ENCODE measurements at places on chromosomes 4 and X. TPM values are rescaled to one million over a fixed set of nuclear protein-coding genes. Genes with fewer than 3 reads are reported as not detected.

GRCh38 chr4:165872461-165873297 is at the start of gene TLL1:
TSS of gene TLL1 (plus strand) at chr4:165873237. CDS start at chr4:165873905, 668 bp downstream.
- peak; percentile 41 for DNase-seq

DNA sequence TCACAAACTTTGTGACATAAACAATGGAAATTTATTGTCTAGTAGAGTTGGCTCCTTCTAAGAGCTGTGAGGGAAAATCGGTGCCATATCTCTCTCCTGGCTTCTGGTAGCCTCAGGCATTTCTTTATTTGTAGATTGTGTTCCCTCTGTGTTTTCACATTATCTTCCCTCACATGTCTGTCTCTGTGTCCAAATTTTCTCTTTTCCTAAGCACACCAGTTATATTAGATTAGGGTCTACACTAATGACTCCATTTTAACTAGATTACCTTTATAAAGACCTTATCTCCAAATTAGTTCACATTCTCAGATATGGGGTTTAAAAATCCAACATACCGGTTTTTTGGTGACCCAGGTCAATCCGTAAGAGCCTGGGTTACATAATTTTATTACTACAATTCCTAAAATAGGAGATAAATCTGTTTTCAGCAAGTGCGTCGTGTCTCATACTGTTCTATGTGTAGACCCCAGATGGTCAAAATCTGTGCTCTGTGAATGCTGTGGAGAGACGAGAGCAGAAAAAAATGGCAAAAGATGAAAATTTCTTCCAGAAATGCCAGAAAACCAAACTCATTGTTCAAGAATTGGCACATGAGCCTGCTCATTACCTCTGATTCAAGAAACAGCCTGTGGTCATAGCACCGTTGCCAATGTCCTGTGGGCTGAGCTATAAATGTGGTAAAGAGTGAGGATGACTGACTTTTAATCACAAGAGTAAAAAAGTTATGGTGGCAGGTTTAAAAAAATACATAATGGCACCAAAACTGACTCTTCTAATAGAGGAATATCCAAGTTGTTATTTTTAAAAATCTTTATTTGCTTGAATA is 574.7 kb downstream of the PCDH7 start:
- no peak for DNase-seq

GRCh38 chr4:83192634-83193033 is 78.1 kb upstream of the PLAC8 start:
- no peak for DNase-seq

GRCh38 chrX:37578045-37578444 is 6.6 kb downstream of the LANCL3 start:
- no peak for DNase-seq

GRCh38 chrX:19867411-19867732 is 20.0 kb downstream of the SH3KBP1 start:
- DNase-seq, result no peak

GRCh38 chrX:24561121-24561520 is 86.0 kb downstream of the PCYT1B start:
- no peak for DNase-seq

GRCh38 chrX:39065051-39065871 is 264.0 kb downstream of the MID1IP1 start:
- no peak for DNase-seq

GRCh38 chr4:114310296-114310925 is 288.2 kb upstream of the UGT8 start:
- no peak for DNase-seq

- no peak for DNase-seq
Observed at GRCh38 chr4:46270986-46271596, 118.8 kb downstream of the GABRA2 start.

GRCh38 chr4:152981842-152982241 is 45.7 kb downstream of the FHDC1 start:
- DNase-seq, result no peak

DNA sequence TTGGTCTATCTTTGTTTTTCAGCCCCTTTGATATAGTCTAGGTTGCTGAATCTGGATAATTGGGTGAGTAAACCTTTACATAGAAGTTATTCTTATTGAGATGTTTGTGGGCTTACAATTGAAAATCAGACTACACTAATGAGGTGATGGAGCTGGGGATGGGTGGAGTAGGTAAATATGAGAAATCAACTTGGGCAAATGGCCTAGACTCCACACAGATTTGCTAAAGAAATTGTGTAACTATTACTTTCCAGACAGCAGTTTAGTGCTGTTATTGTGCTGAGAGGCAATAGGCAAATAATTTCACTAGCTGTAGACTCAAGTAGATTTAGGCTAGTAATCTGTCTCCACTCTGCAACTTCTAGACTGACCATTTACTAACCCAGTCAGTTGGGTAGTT is 8.2 kb downstream of the DIAPH2 start:
- DNase-seq, result no peak

DNA sequence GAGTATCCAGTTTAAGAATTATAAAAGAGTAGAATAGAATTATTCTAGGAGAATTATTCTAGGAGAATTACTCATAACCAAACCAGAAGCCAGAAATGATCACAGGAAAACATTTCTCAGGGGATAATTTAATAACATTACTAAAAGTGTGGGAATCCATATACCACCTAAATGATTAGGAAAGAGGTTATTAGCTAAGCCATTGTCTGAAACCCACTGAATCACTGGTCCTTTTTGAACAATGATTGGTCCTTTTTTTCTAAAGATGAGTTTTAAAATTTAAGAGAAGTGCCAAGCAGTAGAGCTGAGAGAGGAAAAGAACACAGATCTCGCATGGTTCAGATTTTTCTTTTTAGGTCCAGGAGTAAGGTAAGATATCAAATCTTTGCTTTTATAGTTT is at the start of gene ODAM:
Gene ODAM, plus strand, starts transcription at position 301 of the 400 bp plus-strand sequence. CDS start 819 bp downstream, outside the sequence.
- DNase-seq, result no peak

DNA sequence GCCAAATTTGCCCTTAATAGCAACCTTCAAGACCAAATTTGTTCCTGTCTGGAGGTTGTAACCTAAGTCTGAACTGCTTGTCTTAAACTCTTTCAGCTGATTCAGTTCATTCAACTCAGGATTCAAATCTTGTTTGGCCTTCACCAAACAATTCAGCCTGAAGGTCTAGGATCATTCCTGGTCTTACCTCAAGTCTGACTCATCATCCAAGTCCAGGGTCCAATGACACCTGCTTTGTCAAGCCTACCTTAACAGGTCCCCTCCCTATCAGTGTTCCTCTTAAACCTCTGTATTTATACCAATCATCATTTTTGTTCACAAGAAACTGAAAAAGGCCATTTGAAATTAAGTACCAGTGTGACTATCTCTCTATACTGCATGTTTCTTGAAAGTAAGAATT is 237.8 kb downstream of the PPP1R2C start:
- no peak for DNase-seq

GRCh38 chr4:39529534-39529933 is 2.3 kb upstream of the UGDH start:
- no peak for DNase-seq

- no peak for DNase-seq
Observed at GRCh38 chr4:123297836-123298235, 98.8 kb upstream of the SPRY1 start.

DNA sequence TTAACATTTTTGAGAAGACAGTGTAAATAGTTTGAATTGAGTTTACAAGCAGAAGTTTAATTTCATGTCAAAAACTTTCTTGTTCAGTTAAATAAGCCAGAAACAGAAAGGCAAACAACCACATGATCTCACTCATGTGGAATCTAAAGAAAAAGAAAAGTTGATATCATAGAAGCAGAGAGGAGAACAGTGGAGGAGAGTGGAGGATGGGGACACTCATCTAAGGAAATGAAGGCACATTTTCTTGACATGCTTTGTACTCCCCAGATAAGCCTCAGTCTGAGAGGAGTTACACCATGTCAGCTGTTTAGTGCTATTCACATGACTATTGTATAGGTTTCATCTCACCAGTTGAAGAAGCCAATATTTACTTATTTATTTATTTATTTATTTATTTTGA is 13.5 kb downstream of the SNCA start:
- no peak for DNase-seq

DNA sequence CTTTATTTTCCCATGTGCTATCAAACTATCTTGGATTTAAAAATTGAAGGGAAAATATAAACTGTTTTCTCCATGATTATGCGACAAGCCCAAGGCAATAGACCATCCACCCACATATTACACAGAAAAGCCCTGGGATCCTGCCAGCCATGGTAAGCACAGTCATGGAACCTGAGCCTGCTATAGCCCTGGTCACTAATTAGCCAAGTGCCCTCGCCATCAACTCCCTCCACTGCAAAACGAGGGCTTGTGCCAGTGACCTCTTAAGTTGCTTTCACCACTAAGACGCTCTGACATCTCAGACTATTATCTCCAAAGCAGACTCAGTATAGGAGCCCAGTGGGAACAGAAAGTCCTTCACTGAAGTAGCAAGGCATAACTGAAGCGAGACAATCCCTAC is 69.2 kb downstream of the NLGN4X start:
- no peak for DNase-seq

GRCh38 chrX:49232525-49232924 is 615 bp downstream of the CACNA1F start:
- no peak for DNase-seq

GRCh38 chr4:153409924-153410501 is 56.1 kb upstream of the TMEM131L start:
- no peak for DNase-seq

- no peak for DNase-seq
Observed at GRCh38 chr4:113094802-113095201, 45.3 kb downstream of the ANK2 start.

DNA sequence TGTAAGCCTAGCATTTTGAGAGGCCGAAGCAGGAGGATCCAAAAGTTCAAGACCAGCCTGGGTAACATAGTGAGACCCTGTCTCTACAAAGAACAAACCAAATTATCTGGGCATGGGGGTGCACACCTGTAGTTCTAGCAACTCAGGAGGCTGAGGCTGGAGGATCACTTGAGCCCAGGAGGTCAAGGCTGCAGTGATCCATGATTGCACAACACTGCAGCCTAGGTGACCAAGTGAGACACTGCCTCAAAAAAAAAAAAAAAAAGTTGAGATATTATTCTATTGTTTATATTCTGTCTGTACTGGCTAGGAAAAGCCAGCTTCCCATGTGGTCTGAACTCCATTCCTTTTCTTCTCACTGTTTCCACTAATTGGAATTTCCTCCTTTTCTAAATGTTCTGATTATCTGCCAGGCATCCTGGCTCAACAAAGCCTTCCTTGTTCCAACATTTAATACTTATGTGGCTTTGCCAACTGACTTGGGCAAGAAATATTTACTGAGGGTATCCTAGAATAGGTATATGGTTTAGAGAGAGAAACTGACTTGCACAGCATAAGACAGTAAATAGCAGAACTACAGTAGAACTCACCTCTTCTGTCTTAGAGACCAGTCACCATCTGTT is 175.2 kb upstream of the ADAMTS3 start:
- DNase-seq, result no peak

DNA sequence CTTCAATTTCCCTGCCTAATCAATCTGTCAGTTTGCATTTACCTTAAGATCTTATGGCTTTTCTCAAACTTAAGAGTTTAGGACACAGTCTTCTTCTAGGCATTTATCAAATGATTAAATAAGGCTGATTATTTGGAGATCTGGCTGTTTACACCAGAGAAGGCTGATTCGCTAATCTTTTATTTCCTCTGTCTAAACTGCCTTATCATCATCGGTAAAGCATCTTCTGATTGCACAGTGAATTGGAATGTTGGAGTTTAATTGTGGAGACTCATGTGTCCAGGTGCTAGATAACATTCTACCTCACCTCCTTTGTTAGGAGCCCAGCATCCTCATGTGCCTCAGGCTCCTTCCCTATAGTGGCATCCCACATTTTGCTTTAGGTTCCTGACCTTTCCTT is 100.3 kb upstream of the DDIT4L start:
- no peak for DNase-seq

DNA sequence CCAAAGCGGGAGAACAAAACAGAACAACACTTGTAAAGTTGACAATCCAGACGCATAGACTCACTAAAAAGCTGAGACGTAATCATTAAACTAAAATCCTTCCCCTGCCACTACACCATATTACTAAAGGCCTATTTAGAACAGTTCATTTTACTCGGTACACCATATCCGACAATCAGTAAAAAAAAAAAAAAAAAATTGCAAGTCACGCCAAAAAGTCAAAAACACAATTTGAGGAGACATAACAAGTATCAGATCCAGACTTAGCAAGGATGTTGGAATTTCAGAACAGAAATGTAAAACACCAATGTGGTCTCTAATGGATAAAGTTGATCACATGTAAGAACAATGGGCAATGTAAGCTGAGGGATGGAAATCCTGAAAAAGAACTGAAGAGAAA is 1899.4 kb downstream of the STIM2 start:
- DNase-seq, result no peak

The DUSP9 gene
- not detected for total RNA-seq

The AWAT2 gene
- total RNA-seq, result not detected

The RNF150 gene
- total RNA-seq, result 38.4 TPM

The NUDT10 gene
- total RNA-seq, result 0.53 TPM

The ASB9 gene
- 1.3 TPM for total RNA-seq

The VSIG1 gene
- not detected for total RNA-seq

The STK26 gene
- 1.5 TPM for total RNA-seq

The GAGE12H gene
- total RNA-seq, result not detected

The DCAF12L2 gene
- total RNA-seq, result 0.27 TPM

The H2BW1 gene
- not detected for total RNA-seq

The CLGN gene
- 58.2 TPM for total RNA-seq

The CENPVL1 gene
- total RNA-seq, result not detected
